Stimulated activated CD4-positive, alpha-beta T cell treated with anti-CD3 and anti-CD28 coated beads, Interleukin-12 subunit alpha, Interleukin-12 subunit beta, amount 100 ng/mL, for 24 hours (primary cell): ENCODE measurements at places on chromosomes 7 and 10.

- no peak for DNase-seq
Measured at GRCh38 chr7:112113913-112114575, 92.2 kb downstream of the DOCK4 start.

DNA sequence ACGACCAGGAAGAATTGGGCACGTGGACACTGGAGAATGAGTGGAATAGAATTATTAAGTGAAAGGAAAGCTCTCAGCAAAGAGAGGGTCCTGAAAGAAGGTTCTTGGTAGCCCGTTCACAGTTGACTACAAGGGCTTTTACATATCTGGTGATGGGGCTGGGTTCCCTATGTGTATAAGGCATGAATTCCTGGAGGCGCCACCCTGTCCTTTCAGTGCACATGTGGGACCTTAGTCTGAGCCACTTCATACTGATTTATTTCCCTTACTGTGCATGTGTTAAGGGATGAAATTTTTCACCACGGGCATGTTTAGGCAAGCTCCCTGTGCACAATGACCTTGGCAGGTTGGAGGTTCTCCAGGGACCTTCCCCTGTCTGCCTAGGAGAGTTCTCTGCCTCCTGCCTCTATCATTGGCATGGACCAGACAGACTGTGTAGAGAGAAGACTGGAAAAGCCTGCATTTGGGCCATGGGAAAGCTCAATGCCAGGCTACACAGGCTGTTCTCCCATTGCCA, 145.9 kb upstream of the ITGB1 start:
- no peak for DNase-seq

GRCh38 chr10:74851831-74852230, 25.4 kb downstream of the KAT6B start:
- no peak for DNase-seq

- no peak for DNase-seq
Measured at GRCh38 chr7:28550580-28551186, 138.4 kb downstream of the CREB5 start.

GRCh38 chr7:113664867-113665266, 253.9 kb downstream of the PPP1R3A start:
- no peak for DNase-seq

DNA sequence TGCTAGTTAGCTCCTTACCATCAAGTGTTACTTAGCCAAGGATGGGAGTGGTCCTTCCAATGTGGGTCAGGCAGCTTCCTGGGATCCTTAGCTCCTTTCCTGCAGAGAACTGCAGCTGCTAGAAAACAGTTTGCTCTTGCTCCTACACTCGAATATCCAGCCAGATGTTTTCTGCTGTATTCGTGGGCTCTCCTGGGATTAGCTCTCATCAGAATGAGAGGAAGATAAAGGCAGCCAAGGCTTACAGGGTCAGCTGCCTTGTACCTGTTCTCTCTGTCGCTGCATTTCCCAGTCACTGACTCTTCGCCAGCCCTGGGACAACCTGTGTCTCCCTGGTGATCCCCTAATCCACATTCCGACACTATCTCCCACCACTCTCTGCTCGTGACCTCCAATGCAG, 29.0 kb downstream of the NEUROD6 start:
- no peak for DNase-seq

DNA sequence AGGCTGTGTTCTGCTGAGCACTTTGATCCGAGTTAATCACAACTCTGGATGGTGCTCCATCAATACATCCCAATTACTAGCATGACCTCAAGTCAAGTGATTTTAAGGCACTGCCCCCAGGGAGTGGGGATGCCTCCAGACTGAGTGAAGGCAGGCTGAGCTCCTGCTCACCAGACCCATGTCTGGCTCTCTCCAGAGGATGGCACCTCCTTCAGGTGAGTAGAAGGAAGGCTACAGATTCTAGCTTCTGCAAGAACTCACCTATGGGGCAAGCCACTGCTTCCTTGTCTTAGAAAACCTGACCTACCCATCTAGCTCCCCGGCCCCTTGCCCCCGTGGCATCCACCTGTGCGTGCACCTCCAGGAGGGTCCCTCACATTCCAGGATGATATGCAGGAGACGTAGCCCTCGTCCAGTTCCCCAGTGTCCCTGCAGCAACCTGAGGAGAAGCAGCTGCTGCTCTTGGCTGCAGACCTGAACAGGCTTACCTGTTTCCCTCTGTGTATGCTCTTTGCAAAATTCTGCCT, 390.3 kb downstream of the GRID1 start:
- no peak for DNase-seq

DNA sequence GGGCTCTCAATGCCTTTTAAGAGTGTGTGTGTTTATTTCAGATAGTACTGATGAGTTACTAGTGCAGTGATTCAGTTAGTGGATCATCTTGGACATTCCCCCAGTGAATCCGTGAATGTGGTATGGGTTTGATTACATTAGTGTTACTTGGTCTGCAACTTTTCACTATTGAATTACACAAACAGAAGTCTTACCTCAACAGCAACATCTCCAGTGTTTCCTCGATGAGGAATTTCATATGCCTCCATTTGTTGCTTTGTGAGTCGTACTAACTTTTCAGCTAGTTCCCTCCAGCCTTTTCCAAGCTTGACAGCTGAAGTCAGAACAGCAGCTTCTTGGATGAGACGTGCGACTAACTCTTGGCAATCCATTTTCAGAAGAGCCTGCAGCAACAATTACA, 63.2 kb downstream of the MACC1 start:
- DNase-seq = no peak

DNA sequence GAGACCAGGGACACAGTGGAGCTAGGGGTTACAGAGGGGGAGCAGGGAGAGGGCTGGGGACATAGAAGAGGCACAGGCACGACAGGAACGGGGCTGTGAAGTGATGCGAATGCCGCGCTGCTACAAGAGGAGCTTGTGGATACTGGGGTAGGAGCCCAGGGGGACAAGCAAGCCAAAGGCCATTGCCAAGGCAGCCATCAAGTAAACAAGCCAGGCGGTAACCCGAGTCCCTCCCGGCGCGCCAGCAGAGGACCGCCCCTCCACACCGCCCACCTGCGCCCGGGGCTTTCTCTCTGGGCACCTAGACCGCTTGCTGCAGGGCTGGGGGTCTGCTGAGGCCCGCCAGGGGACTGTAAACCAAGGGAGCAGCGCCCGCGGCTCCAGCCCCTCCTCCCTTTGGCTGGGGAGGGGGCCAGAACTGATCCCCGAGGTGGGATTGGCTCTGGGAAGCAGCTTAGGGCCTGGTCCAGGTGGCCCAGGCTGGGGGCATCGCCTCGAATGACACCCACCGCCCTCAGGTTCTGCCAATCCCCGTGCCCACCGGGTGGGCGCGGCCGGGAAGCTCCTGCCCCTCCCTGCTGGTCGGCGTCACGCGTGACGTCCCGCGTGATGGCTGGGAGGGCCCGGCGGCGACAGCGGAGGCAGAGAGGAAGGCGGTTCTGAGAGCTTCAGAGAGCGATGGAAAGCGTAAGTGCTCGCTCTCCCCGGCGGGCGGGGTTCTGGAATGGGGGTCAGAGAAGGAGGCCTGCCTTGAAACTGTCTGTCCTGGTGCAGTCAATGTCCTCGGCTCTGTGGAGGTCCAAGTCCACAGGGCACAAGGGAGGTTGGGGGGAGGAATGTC, 982 bp downstream of the SFXN3 start:
- peak; percentile 58 for DNase-seq

DNA sequence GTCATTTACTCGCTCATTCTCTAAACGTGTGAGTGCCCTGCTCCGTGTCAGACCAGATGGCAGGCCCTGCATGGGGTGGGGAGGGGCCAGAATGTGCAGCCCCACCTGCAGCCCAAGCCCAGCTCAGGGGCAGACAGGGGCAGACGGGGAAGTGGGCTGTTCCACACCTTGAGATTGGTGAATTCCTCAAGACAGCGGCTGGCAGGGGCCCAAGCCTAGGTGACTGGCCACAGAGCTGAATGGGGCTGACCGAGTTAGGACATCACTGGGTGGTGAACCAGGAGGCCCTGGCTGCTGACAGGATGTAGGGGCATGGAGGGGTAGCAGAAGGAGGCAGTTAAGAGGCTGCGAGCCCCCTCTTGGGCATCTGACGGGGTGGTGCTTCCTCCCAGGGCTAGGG, 79.1 kb downstream of the MGMT start:
- no peak for DNase-seq

DNA sequence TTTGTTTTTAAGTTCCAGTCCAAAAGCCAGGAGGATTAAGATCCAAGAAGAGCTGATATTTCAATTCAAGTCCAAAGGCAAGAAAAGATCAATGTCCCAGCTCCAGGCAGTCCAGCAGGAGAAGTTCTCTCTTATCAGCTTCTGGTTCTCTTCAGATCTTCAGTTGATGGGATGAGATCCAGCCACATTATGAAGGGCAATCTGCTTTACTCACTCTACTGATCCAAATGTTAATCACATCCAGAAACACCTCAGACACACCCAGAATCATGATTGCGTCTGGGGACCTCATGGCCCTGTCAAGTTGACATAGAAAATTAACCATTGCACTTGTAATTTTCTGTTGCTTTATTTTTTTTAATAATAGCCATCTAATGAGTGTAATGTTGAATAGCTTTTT, 178.4 kb downstream of the HERPUD2 start:
- no peak for DNase-seq

- DNase-seq = no peak
Measured at GRCh38 chr10:16458166-16458955, 21.6 kb downstream of the PTER start.

- no peak for DNase-seq
Measured at GRCh38 chr7:96591900-96592676, 117.6 kb downstream of the SEM1 start.

DNA sequence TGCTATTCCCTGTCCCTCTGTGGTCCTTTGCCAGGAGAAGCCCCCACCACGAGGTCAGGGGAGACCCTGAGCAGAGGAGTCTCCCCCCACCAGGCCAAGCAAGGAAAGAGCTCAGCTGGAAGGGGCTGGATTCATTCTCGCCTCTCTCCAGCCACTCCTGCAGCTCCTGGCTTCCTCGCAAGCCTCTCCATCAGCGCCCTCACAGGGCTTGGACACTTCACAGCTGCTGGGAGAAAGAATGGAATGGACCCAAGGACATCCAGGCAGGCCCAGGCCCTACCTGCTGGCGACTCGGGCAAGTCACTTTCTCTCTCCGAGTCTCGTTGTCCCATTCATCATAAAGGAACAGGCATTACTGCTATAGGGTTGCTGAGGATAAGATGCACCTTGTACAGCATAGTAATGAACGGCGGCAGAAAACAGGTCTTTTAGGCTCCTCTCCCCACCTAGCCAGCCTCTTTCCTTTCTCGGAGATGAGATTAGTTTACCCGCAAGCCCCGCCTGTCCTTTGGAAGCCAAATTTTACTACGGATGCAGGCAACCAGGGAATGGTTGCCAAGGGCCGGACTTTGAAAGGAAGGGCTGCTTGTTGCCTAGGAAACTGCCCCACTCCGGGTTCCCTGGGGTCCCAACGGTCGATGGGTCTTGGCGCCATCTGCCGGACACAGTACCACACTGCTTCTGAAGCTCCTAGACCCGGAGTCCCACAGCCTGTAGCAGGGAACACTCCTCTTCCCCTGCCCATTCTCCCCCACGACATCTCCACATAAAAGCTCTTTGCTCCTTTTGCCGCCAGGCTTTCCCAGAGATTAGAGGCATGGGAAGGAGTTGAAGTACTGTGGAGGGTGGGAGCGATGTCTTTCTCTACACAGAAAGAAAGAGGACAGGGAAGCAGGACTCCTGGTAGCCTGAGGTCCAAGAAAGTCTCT, 22.3 kb downstream of the IMPDH1 start:
- DNase-seq = peak; percentile 49

- no peak for DNase-seq
Measured at GRCh38 chr7:38507384-38507783, 123.8 kb downstream of the AMPH start.

- DNase-seq = no peak
Measured at GRCh38 chr10:44922021-44922420, 10.9 kb downstream of the TMEM72 start.

- no peak for DNase-seq
Measured at GRCh38 chr10:113132591-113133121, 182.6 kb downstream of the TCF7L2 start.

- DNase-seq = no peak
Measured at GRCh38 chr7:80520199-80520598, 8.3 kb upstream of the GNAT3 start.

DNA sequence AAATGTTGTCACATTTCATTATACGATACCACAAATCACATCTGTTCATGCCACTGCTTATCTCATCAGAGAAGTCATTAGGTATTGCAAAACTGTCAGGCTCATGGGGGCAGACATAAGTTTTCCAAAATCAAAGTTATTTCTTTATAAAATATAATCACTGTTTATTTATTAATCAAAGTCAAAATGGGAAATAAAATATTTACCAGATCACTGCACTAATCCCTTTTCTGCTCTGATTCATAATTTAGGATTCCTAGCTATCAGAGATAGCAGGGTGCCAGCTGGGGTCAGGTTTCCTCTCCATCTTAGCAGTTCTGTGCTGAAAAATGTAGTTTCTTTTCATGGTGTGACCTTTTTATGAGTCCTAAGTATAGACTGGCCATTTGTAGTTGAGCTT, 117.7 kb upstream of the LANCL2 start:
- DNase-seq = no peak

- no peak for DNase-seq
Measured at GRCh38 chr10:91434041-91434440, 23.9 kb downstream of the HECTD2 start.

DNA sequence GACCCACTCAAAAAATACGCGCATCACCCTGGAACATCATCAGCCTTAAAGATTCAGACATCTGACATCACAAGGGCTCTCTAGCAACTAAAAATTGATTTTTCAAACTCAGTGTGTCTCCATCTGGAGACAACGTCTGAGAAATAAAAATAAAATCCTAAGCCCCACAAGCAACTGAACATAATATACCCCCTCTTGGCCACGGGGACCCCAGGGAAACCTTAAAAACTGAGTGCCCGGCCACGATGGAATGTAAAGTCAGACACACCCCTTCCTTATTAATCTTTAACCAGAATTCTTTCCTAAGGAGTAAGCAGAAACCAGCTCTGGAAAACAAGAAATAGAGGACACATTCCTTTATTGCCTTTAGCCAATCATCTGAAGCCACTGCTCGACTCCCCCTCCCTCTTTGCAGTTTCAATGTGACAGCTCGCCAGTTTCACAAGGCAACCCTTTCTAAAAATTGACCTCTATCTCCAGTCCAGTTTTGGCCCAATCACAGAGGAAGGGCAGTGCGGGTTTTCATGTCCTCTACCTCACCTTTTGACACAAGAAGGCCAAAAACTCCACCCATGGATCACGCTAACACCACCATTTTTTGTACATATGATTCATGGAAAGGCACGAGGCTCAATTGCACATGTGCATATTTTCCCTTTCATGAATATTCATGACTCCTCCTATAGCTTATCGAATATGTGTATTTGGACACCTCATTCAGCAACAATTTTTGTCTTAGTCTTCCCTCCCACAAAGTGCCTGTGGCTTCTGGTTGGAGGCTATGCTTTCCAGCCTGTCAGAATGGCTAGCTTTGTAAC, 24.2 kb downstream of the IFIT3 start:
- DNase-seq = no peak

DNA sequence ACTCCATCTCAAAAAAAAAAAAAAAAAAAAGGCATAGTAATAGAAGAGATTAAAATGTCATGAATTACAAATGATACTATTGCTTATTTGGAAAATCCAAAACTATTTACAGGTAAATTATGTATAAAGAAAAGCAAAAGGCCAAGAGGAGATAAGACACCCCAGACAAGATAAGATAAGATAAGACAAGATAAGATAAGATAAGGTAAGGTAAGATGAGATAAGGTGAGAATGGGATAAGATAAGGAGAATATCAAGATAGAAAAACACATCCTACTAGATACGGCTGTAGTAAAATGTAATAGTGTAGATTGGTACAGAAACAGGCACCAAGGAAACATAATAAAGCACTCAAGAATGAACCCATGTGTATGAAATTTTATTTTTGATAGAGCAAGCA, 20.9 kb downstream of the VIM start:
- no peak for DNase-seq
